ENCODE measurements at places on chromosomes 3 and 15.

DNA sequence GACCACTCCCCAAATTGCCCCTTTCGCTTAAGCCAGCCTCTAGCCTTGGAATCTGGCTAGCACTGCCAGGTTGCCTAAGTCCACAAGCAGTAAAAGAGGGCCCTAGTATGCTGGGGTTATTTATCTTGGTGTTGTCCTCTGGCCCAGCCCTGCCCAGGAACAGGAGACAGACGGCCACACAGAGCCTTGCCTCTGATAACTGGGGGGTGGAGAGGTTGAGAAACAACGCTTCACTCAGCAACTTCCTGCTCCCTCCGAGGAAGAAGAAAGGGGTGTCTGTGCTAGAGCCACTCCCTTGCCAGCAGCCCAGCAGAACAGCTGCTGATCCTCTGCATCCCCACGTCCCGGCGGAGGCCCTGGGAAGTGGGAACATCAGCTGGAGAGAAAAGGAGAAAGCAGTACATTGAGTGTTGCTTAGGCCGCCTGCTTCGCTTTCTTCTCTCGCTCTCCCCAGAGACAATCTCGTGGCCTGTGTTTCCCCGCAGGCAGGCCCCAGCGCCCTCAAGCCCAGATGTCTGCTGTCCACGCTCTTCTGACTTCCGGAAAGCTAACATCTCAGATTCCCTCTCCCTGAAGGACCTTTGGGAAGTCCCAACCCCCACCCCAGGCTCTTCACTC, 22.6 kb upstream of the C3orf70 start:
- no peak for DNase-seq

DNA sequence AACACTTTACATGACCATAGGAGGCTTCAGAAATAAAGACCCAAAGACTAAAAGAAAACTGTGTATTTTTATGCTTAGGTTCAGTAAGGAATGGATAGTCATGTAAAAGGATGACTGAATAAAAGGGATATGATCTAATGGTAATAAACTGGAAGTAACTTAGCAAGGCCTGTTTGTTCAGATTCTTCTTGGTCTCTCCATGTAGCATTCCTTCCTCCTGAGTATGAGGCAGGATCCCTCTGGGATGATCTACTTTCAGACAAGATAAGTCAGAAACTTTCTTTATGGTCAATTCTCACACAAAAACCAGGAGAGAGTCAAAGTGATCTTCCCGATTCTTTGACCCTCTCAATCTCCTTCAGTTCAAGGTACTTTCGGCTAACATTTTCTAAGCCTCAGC, 340.8 kb upstream of the DCBLD2 start:
- DNase-seq: no peak

- no peak for DNase-seq
Measured at GRCh38 chr3:196639483-196640296, at the start of gene NRROS. Gene NRROS, plus strand, starts transcription at chr3:196639694. Its CDS starts 14,846 bp downstream, at chr3:196654540.

DNA sequence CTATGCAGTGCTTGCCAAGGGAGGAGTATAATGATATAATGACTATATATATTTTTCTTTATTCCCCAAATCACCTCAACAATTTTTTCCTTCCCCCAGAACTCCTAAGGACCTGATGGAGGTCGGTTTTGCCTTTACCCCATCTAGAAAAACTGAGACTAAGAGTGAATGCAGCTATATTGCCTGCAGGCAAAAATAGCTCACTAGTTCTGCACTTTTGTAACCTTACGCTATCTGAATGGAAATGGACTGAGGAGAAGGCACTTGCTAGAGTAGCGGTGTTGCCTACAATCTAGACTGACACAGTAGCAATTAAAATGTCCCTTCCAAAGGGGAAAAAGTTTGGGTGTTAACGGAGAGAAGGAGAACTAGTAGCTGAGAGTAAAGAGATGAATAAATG, 379.5 kb upstream of the SEMA6D start:
- DNase-seq: no peak

DNA sequence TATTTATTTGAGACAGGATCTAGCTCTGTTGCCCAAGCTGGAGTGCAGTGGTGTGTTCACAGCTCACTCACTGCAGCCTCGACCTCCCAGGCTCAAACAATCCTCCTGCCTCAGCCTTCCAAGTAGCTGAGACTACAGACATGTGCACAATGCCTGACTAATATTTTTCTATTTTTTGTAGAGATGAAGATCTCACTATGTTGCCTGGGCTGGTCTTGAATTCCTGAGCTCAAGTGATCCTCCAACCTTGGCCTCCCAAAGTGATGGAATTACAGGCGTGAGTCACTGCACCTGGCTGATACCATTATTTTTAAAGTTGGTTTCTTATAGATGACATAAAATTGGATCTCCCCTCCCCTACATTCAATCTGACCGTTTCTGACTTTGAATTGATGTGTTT, 139.5 kb upstream of the RGMA start:
- no peak for DNase-seq

- DNase-seq: no peak
Measured at GRCh38 chr3:151112731-151113130, 27.3 kb downstream of the MED12L start.

DNA sequence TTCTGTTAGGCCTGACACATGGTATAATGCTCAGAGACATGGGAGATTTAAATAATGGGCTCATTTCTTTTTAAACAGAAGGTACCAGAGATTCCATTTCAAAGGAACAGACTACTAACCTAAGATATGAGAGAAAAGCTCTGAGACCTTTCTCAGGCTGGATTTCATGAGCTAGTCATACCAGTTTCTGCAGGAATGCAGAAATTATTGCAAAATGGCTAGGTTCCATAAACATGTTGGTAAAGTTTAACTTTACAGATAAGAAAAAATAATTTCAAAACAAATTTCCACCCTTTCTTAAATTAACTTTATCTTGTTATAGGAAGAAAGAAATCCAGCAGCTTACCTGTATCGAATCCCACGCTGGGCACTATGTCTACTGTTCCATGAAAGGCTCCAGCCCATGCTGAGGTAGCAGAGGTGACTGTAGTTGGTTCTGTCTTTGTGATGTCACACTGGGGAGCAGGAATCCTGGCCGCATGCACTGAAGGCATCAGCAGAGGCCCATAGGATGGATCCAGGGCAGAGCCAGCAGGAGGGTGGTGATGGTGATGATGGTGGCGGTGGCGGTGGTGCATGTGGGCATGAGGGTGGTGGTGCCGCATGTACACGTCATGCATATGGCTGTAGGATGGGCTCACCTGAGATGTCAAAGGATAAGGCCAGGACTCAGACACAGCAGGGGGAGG, 22.6 kb downstream of the VGLL3 start:
- no peak for DNase-seq

GRCh38 chr3:61541694-61542093, 19.7 kb upstream of the PTPRG start:
- no peak for DNase-seq

GRCh38 chr15:85810075-85810474, 15.3 kb upstream of the KLHL25 start:
- DNase-seq: no peak
